ENCODE measurements at places on chromosomes 3 and 15.
A peak's percentile ranks its signal among the peaks of the same experiment; 100 is the strongest.

DNA sequence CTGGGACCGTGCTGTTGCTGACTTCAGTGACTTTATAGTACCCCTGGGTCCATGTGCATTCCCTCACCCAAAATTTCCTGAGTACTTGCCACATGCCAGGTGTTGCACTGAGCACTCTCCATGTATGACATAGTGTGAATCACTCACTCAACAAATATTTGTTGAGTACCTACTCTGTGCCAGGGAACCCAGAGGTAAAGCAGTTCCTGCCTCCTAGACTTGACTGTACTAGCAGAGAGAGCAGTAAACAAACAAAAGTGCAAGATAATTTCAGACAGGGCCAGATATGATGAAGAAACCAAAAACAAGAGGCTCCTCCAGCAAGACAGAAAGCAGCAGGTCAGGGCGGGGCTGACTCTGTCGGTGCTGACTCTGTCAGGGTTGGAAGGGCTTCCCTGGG is 12.2 kb downstream of the TGM4 start:
- no peak for DNase-seq

DNA sequence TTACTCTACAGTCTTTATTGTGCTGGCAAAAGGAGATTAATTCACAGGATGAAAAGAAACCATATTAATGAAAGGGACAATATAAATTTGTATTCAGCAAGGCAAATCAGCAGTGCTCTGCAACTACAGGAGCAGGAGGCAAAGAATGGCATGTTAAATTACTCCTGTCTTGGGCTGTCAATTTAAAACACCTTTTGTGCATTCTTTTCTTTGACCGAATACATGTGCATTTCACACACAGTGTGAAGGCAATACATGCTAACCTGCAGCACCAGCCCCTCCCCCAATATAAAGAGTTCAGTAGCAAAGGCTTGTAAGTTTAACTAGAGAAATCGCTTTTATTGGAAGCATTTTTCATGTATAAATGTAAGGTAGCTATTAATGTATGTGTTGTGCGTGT is 275.2 kb upstream of the TOPAZ1 start:
- DNase-seq: no peak

DNA sequence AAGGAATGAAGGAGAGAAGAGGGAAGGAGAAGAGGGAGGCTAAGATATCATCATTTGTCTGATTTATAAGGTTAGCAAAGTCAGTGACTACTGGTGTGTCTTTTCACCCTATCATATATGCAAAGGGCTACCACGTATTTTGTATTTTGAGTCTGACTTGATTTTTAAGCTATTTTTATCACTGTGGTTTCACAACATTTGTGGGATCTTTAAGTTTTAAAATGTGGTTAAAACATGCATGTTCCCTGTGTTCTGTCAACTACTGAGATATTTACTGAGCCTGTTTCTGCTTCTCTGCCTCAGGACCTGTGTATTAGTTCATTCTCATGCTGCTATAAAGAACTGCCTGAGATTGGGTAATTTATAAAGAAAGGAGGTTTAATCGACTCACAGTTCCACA is 22.5 kb upstream of the SPTSSB start:
- DNase-seq: no peak

DNA sequence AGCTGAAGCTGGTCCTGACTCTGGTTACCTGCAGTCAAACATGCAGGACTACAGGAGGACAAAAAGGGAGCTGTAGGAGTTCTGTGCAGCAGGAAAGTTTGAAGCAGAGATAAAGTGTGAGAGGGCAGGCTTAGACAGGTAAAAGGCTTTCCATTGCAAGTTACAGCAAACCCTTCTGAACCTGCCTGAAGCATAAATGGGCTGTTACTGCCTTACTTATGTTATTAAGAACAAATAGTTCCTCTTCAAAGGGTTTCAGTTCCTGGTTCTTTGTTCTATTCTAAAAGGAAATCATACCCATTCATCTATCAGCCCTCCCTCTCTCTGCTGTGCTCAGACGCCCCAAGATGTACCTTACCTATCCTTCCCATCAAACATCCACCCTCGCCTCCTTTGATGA is 52.4 kb upstream of the CACNA2D3 start:
- no peak for DNase-seq

DNA sequence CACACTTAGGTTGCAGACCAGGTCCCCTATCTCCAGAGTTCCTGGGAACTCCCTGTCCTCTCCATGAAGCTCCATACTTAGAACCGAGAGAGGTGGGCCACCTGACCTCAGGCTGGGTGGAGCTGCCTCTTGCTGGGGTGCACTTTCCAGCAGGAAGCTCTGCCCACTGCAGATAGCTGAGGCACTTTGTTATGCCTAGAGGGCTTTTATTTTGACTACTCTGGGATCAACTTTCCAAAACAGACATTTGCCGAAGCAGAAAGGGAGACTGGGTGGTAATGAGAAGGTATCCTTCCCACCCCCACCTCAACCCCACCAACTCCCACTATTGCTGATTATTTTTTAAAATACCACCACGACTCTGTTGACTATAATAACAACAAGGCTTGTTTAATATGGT is 54.7 kb downstream of the CLDN11 start:
- DNase-seq: no peak

DNA sequence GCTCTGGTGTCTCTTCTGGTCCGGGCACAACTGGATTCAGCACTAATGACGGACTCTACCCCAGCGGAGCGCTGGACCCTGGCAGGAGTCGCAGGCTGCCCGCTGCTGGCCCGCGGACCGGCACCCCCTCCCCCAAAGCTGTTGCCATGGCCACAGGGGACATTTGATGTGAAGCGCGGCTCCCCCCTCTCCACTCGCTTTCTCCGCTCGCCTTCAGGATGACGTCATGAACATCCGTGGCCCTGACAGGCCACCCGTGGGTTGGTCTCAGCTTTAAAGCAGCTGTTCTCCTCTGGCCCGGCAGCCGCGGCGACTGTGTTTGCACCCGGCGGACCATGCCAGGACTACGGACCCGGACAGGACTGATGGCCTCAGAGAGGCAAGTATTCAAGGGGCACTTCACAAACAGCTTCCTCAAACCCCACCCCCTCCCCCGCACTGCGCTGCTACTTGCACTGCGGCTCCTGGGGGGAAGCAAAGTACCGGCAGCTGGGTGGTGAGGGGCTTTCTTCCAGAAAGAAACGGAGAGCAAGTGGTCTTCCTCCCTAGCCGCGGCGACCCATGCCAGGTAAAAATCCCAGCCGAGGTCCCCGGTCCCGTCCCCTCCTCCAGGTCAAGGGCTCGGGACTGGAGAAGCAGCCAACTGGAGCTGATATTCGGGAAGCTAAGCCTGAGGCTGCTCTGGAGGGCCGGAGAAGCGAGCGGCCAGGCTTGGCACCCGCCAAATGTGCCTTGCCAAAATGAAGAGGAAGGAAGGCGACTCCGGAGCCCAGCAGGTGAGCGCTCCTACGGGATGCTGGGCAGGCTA is 16.6 kb upstream of the AEN start:
- peak; percentile 53 for DNase-seq

GRCh38 chr3:62193586-62194345 is 179.6 kb downstream of the FEZF2 start:
- DNase-seq: no peak

DNA sequence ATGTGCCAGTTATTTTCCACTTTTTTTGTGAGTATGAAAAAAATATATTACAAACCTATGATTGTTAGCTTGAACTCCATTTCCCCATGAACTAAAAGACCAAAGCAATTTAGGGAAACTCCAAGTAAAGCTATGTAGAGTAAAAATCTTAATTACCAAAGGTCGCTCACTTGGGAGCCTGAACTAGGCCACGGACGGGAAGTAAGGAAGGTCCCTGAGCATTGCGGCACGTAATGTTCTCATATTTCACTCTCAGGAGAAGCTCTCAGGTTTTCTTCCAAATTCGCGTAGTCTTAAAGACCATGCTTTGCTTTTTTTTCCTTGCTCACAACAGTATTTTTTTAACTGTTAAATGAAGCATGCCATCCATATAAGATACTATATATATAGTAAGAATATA is 215.3 kb upstream of the RARB start:
- no peak for DNase-seq

DNA sequence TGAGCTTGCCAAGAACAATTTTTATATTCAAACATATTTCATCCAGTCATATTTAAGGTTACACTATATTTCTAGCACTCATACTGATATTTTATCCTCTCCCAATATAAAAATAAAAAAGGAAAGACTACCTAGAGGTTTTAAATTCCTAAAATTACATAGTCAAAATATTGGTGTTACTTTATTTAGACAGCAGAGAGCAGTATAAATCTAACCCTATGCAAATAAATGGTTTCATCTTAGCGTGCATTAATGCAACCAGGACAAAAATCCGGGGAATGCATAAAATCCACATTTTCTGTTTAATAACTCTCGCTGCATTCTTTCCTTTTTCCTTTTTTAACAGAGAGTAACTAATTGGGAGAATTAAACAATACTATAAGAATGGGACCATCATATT is 1447.4 kb upstream of the ALCAM start:
- DNase-seq: no peak

- DNase-seq: no peak
Observed at GRCh38 chr3:98966434-98966833, 64.9 kb upstream of the DCBLD2 start.

DNA sequence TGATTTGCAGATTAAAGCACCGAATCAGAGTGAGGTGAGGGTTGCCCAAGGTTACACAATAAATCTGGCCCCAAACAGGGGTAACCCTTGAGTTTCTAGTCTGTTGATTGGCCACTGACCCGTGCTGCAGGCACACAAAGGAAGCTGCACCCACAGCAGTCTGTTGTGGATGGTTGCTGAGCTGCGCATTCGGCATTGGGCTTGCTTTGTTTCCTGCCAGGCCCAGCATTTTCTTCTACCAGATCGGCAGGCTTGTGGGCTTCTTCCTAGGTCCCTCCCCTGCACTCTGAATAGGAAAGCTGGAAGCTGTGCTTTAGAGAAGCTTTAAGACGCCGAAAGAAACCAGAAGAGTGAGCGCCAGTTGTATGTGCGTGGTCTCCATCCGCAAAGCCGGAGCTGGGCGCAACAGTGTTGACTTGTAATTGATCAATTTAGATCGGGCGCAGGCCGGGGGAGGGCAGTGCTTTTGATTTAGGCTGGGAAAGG is 12.1 kb downstream of the B3GNT5 start:
- peak; percentile 69 for DNase-seq

DNA sequence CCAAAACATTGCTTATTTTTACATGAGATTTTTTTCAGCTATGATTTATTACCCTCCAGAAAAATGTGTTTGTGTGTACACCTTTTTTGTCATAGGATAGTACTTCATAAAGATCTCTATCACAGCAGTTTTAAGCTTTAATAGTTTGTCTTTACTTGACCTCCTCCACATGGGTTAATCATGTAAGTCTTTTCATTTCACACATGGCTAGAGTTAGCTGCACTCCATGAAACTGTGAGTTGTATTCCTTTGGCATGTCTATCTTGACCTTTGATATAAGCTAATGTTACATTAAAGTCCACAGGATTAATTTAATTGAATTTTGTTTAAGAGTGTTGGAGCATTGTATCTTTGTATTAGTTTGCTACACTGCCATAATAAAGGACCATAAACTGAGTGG is 217.1 kb downstream of the OTOL1 start:
- no peak for DNase-seq

GRCh38 chr3:14175383-14176037 is 2.9 kb downstream of the XPC start:
- peak; percentile 94 for DNase-seq

DNA sequence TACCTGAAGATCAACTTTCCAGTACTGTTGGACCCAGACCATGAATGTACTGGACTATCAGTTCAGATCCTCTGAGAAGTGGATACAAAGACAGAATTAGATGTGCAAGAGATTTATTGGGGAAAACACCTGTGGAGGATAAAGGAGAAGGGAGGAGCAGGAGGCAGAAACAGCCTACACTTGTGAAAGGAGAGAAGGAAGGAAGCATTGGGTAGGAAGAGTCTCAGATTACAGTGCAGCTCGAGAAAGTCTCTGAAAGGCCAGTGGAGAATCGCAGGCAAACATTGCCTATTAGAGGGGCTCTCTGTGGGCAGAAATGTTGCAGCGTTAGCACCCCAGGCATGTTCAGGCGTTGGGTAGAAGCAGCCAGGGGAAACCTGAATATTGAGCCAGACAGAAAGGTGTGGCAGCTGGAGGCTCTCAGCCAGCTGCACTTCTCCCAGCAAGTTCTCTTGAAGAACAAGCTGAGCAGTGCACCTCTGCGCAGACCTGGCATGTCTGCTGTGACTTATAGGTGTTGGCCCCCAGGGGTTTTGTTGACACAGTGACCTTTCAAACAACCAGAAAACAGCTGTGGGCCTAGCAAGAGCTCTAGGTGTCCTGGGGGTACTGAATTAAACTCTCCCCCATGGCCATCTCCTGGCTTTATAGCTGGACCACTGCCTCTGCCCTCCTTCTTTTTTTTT is 7.0 kb downstream of the CHST14 start:
- DNase-seq: no peak

GRCh38 chr3:73685061-73685460 is 60.3 kb upstream of the PDZRN3 start:
- DNase-seq: no peak

GRCh38 chr15:83653639-83654378 is at the start of gene ADAMTSL3:
TSS of gene ADAMTSL3 (plus strand) at chr15:83654123. CDS start at chr15:83655762, 1,639 bp downstream.
- DNase-seq: peak; percentile 33

GRCh38 chr15:36591536-36592411 is 12.3 kb downstream of the CDIN1 start:
- peak; percentile 20 for DNase-seq

GRCh38 chr3:37912052-37912733 is 50.5 kb downstream of the CTDSPL start:
- DNase-seq: no peak

DNA sequence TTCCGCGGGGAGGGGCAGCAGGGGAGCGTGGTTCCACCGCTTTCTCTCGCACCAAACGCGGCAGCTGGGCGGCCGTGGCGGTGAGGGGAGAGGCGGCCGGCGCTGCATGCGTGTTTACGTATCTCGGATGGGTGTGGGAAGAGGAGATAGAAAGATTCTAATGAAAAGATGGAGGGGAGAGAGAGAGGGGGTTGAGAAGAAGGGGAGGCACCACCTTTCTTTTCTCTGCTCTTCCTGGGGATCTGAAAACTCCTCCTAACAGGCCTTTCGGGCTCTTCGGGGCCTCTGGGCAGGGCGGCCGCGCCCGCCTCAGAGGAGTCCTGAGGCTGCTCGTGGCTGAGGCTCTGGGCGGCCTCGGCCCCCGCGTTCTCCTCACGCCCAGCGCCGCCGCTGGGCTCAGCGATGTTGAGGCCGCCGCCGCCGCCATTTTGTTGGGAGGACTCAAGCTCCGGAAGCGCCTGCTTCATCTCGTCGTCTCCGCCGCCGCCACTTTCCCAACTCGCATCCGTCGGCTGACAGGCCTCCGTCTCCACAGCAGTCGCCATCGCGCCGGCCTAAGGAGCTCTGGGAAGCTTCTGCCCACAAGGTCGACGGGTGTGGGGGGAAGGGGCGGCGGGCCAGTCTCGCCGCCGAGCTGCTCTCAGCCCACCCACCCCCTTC is 473 bp downstream of the TASOR start:
- DNase-seq: peak; percentile 94
